ENCODE measurements at places on chromosomes 2 and 18.
A peak's percentile ranks its signal among the peaks of the same experiment; 100 is the strongest.

GRCh38 chr18:29457316-29457889, 1280.5 kb upstream of the CDH2 start:
- no peak for DNase-seq

GRCh38 chr2:64525317-64525613, 1.1 kb downstream of the AFTPH start:
- DNase-seq: no peak

DNA sequence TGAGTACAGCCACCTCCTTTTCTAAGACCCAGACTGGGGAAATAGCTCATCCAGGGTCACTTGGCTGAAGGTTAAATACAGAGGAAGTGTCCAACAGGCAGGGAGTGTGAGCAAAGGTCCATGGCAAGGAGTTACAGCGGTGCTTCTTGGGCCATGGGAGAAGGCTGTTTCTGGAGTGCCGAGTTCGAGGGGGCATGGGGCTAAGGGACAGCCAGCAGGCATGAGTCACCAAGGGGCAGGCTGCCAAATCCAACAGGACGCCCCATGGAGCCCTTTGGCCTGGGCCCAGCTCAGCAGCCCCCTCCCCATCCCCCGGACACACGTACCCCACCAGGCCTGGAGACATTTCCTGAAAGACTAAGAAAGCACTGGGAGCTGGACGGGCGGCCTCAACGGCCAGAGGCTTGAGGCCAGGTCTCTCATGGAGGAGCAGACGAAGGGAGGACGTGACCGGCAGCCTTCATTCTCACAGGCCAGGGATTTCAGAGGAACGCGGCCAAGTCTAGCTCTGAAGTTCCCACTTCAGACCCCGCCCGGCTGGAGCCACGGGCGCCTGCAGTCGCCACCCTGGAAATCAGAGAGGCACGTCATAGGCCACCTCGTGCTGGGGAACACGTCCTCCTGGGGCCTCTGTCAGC, 160.4 kb downstream of the SMAD7 start:
- no peak for DNase-seq

GRCh38 chr18:50447952-50448351, 73.1 kb downstream of the SKA1 start:
- no peak for DNase-seq

- DNase-seq: no peak
These were observed 42.3 kb downstream of the METTL8 start for GRCh38 chr2:171391532-171391931.

GRCh38 chr2:69926849-69927515, 12.1 kb downstream of the MXD1 start:
- DNase-seq: no peak

DNA sequence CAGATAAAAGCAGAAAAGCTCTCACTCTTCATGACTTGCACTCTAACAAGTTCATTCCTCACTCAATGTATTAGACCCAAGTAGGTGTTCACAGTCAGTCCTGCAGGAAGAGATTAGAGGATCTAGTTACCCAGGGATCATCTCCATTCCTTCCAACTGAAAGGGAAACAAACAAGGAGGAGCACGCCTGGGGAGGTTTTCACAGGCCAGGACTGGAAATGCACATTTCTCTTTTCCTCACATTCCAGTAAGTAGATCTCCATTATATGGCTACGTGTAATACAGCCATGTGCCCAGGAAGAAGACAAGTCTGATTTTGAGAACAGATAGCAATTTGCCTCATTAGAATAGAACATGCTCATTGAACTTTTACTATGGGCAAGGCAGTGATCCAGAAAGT, 1132.2 kb upstream of the FAM98A start:
- DNase-seq: peak; percentile 5

Measured in iPS-NIHi11 (cell line).